ENCODE measurements at places on chromosomes 12 and 14.

- DNase-seq = no peak
Measured at GRCh38 chr14:80906946-80907345, 34.6 kb downstream of the CEP128 start.

DNA sequence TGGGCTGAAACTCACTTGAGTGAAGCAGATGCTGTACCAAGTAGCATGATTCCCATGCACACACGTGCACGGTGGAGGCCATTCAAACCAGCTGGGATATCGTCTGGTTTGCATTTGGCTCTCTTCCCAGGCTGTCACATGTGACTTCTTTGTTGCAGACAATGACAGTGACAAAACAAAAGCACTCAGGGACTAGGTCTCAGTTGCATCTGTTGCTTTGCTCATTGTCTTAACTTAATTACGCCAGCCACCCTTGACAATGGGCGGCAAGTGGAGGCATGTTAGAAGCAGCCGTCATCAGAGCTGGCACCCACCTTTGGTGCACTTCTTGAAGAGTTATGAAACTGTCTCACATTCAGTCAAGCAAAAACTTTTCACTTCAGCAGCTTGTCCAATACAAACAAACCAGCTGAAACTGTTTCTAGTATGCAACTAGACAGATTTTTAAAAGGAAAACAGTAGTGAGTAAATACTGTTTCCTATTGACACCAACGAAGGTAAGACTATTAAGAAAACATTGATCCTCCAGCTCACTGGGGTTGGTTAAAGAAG is 74.3 kb downstream of the IGF1 start:
- DNase-seq = no peak

GRCh38 chr12:100450735-100451134 is 22.9 kb upstream of the NR1H4 start:
- no peak for DNase-seq

DNA sequence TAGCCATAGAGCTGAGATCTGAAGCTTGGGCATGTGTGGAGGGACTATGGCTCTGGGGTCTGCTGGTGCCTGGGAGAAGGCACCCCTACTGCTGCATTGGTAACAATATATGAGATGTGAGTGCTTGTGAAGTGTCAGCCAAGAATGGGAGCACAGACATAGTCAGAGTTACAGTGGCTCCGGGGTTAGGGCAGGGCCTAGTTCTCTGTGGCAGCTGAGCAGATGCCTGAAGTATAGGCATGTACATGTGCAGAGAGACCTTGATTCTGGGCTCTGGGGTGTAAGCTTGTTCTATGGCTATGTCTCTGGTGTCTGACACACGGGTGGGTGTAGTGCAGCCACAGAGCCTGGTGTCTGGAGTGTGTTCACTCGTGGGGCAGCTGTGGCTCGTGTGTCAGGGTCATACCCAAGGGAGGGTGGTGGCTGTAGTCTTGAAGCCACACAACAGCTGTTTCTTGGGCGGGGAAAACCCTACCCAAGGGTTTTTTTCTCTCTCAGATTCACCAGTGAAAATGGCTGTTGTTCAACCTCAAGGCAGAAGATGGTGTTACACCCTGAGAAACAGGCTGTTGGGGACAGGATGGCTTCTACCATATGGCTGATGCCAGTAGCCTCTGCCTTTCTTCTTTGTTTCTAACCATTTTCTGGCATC is 11.9 kb upstream of the TCL1A start:
- DNase-seq = no peak

- DNase-seq = no peak
Measured at GRCh38 chr14:63276492-63277342, 42.0 kb downstream of the GPHB5 start.

GRCh38 chr12:2076196-2076570 is 23.4 kb downstream of the CACNA1C start:
- no peak for DNase-seq

DNA sequence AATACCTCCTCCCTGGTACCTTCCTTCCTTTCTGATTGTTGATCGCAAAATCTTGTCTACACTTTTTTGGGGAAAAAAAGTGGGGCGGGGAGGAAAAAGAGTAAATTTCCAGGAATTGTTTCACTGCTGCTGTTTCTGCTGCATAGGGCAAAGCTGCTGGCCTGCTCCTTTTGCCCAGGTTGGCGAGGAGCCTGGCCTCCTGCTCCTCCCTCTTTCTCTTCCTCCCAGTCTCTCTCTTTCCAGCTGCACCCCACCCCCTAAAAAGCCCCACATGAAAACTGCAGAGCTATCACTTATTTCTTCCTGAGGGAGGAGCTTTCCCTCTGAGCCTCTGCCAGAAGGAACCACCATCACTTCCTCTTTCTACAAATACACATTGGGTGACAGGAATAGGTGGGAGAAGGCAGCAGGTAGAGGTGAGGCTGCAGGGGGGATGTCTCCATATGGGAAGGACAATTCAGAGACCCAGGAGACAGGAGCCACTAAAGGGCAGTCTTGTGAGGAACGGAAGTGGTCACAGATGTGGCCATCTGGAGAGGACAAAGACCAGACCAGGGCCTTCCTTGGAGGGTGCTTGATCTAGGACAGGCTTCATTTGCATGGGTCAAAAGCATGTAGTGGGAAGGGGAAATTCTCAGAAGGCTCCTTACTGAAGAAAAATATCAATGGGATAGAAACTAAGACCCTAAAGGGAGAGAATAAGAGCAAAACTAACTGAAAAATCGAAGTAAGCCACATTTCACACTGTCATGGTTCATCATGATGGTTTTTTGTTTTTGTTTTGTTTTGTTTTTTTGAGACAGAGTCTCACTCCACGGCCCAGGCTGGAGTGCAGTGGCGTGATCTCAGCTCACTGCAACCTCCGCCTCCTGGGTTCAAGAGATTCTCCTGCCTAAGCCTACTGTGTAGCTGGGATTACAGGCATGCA is 14.8 kb downstream of the ZBTB39 start:
- no peak for DNase-seq

All from stimulated activated CD4-positive, alpha-beta T cell treated with anti-CD3 and anti-CD28 coated beads, TNF-alpha, amount 100 ng/mL, for 48 hours (primary cell).